Large intestine (tissue), 12 donors: ENCODE measurements at places on chromosomes 7 and 10. TPM values are rescaled to one million over a fixed set of nuclear protein-coding genes. Genes with fewer than 3 reads are reported as not detected.

- DNase-seq = peak; percentile 24
Measured at GRCh38 chr7:1742555-1743303, 72.7 kb downstream of the ELFN1 start.

DNA sequence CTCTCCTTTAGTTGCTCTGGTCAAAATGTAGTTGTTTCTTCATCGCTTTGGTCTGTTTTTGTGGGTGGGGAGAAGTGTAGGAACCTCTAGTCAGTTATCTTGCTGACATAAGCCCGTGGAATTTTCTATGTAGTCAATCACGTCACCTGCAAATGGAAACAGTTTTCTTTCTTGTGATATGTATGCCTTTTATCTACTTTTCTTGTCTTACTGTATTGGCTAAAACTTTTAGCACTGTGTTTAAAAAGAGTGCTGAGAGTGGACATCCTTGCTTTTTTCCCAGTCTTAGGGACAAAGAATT, 42.3 kb downstream of the AKR1E2 start:
- no peak for DNase-seq

PLXDC2 gene
- 19.0 TPM for polyA plus RNA-seq

TRIM56 gene
- polyA plus RNA-seq = 25.6 TPM

DNA sequence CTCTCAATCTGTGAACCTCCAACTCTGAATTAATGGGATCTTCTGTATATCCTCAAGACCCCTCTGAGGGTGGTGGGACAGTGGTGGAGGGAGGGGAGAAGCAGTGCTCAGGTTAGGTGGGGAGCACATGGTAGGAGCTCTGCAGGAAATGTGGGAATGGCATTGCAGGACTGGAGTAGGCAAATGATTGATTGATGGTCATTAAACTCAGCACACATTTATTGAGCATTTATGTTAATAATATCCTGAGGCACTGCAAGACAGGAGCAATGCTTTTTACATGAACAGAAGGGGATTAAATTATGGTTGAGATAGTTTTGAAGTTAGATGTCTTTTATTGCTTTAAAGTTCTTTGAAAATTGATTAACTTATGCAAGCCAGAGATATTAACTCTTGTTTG, 14.1 kb downstream of the BMPER start:
- no peak for DNase-seq

PNLIPRP3 gene
- not detected for polyA plus RNA-seq

PCLO gene
- polyA plus RNA-seq = 10.7 TPM

DNA sequence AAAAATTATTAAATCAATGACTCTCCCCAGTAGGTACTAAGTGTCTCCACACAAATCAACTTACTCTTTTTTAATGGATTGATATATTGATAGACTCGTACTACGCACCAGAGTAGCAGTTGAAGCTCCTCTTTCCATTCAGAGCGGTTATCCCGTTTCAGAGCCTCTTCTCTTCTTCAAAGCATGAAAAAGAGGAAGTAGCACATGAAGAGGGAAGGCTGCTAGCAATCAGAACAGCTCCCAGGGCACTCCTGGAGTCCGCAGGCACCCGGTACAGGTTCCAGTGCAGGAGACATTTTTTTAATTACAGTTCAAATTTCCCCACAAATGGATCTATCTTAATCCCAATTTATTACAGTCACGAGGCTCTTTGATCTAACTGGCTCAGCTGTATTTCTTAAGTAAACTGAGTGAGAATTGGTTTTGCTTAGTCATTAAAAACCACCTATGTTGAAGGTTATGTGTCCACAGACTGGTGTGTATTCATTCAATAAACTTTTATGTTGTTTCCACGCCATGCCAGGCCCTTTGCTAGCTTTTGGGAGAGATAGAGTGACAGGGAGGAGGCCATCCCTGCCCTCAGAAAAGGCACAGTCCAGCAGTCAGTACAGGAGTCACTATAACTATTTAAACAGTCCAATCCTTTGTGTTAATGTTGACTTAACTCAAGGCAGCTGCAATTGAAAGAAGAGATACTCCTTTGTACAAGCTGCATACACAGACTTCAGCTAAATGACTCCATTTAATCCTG, 32.1 kb upstream of the CALN1 start:
- peak; percentile 38 for DNase-seq

FAM13C gene
- 5.7 TPM for polyA plus RNA-seq

DNA sequence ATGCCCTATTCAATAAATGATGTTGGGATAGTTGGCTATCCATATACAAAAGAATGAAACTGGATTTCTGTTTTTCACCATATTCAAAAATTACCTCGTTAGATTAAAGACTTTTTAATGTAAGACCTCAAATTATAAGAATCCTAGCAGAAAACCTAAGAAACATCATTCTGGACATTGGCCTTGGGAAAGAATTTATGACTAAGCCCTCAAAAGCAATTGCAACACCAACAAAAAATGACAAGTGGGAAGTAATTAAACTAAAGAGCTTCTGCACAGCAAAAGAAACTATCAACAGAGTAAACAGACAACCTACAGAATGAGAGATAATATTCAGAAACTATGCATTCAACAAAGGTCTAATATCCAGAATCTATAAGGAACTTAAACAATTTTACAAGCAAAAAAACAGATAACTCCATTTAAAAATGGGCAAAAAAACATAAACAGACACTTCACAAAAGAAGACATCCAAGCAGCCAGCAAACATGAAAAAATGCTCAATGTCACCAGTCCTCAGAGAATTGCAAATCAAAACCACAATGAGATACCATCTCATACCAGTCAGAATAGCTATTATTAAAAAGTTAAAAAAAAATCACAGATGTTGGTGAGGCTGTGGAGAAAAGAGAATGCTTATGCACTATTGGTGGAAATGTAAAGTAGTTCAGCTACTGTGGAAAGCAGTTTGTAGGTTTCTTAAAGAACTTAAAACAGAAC, 309.8 kb downstream of the AHR start:
- no peak for DNase-seq

GRCh38 chr10:73591935-73592699, 975 bp upstream of the USP54 start:
- DNase-seq = peak; percentile 97

CYP2C19 gene
- 26.9 TPM for polyA plus RNA-seq

SHH gene
- polyA plus RNA-seq = 7.5 TPM

DNA sequence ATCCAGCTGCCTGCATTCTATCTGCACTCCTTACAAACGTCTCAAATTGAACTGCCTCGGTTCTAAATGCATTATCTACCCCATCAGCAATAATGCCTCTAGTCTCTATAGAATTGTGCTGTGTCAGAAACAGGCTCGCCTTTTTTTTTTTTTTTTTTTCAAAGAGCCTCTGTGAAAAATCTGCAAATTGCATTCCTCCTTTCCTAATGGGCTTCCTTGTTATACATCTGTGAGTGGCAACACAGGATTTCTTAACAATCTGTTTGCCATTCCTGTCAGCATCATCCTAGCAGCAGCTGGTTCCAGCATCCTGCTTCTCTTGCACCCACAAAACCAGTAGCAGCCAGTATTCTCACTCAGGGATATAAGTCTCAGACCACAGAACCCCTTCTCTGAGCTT, 413.5 kb upstream of the SEMA3D start:
- DNase-seq = no peak

GRCh38 chr7:106595922-106596321, 65.0 kb downstream of the CCDC71L start:
- DNase-seq = no peak

KCNH2 gene
- 8.1 TPM for polyA plus RNA-seq

ATRNL1 gene
- 2.6 TPM for polyA plus RNA-seq
